Inflammatory macrophage (primary cell): ENCODE measurements at places on chromosomes 12 and 14.

- DNase-seq = no peak
Measured at GRCh38 chr12:95787274-95787818, 3.2 kb downstream of the NTN4 start.

DNA sequence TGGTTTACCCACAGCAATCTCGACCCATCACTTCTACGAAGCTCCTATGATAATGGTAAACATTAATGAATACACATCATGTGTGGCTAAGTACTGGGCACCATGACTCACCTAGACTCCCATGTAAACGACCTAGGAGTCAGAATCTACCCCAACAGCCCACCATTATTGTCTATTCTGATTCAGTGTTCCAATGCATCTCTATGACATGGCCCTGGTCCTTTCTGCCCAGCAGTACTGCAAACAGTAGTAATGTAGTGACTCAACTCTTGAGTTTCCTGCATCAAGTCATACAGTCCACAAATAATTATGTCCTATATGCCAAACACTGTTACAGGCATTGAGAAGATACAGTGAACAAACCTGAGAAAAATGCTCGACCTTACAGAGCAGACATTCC is 14.6 kb downstream of the GTF2A1 start:
- DNase-seq = no peak

GRCh38 chr14:62431496-62431895 is 613.8 kb downstream of the KCNH5 start:
- DNase-seq = no peak

- DNase-seq = no peak
Measured at GRCh38 chr12:123621619-123622530, 11.6 kb downstream of the EIF2B1 start.

- no peak for DNase-seq
Measured at GRCh38 chr14:88841741-88842140, 17.3 kb downstream of the TTC8 start.

GRCh38 chr12:78037707-78038106 is 207.0 kb downstream of the NAV3 start:
- no peak for DNase-seq
